ENCODE measurements at places on chromosomes 1 and 21.

GRCh38 chr1:30378003-30378596, 345.3 kb downstream of the MATN1 start:
- DNase-seq: no peak

- no peak for DNase-seq
These were observed 148.7 kb upstream of the PRMT6 start for GRCh38 chr1:106907795-106908194.

GRCh38 chr1:71828431-71829012, 453.8 kb downstream of the NEGR1 start:
- no peak for DNase-seq

DNA sequence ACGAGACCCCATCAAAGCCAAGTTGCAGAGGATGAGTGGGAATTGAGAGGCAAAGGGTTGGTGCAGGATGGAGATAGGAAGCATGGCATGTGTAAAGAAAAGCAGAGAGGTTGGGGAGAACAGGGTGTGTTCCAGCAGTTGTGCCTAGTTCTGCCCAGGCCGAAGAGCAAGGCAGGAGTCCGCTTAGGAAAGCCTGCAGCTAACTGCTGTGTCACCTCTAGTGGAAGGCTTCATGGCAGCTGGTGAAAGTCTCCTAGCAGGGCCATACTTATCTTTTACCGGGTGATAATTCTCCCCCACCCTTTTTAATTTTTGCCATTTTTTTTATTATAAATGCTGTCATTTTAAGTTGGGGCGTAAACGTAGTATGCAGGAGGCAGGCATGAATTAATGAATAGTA, 93.6 kb downstream of the NFIA start:
- DNase-seq: no peak

GRCh38 chr1:154578058-154578418, 10.5 kb downstream of the CHRNB2 start:
- DNase-seq: no peak
